Activated effector memory CD4-positive, alpha-beta T cell treated with Interleukin-2 at 50 U/mL for 16 hours (primary cell): ENCODE measurements at places on chromosomes 4 and X.

DNA sequence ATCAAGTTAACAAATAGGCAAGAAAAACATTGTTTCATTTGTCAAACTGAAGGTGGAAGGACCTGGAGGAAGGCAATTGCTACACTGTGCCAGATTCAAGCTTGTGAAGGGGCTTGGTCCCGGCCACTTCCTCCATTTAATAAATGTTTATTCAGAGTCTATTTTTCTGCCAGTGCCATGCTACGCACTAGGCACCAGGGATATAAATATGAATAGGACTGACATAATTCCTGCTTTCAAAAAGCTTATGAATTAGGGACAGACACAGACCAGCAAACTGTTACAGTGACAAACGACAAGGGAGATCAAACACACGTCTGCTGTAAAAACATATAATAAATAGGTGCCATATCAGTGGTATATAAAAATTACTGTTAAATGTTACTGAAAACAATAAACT lies 571 bp downstream of the TLR6 start:
- no peak for DNase-seq

GRCh38 chr4:114383721-114384120 lies 214.9 kb upstream of the UGT8 start:
- no peak for DNase-seq

- DNase-seq = no peak
Measured at GRCh38 chr4:80788798-80789197, 241.7 kb upstream of the BMP3 start.

- no peak for DNase-seq
Measured at GRCh38 chr4:94841864-94842221, 84.1 kb downstream of the BMPR1B start.

DNA sequence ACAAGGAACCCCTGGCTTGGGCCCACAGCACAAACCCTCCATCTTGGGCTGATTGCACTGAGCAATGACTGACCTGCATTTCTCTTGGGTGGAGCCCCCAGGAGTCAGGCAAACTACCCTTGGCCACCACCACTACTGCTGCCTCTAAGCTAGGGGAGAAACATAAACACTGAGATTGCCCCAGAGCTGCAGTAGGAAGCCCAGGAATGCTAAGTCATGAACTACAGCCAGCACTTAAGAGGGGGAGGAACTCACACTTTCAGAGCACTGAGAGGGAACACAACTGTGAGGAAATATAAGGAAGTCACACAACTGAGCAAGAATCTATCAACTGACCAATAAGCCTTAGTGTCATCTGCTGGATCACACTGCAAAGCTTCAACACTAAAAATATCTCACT lies 111.6 kb upstream of the PPP3CA start:
- DNase-seq = no peak

GRCh38 chr4:78131403-78131802 lies 74.3 kb downstream of the FRAS1 start:
- DNase-seq = no peak

- no peak for DNase-seq
Measured at GRCh38 chr4:826508-827208, 729 bp upstream of the CPLX1 start.

GRCh38 chrX:16836371-16836770 lies 33.8 kb downstream of the RBBP7 start:
- DNase-seq = no peak

GRCh38 chrX:153502131-153502530 lies 7.4 kb downstream of the BGN start:
- no peak for DNase-seq

DNA sequence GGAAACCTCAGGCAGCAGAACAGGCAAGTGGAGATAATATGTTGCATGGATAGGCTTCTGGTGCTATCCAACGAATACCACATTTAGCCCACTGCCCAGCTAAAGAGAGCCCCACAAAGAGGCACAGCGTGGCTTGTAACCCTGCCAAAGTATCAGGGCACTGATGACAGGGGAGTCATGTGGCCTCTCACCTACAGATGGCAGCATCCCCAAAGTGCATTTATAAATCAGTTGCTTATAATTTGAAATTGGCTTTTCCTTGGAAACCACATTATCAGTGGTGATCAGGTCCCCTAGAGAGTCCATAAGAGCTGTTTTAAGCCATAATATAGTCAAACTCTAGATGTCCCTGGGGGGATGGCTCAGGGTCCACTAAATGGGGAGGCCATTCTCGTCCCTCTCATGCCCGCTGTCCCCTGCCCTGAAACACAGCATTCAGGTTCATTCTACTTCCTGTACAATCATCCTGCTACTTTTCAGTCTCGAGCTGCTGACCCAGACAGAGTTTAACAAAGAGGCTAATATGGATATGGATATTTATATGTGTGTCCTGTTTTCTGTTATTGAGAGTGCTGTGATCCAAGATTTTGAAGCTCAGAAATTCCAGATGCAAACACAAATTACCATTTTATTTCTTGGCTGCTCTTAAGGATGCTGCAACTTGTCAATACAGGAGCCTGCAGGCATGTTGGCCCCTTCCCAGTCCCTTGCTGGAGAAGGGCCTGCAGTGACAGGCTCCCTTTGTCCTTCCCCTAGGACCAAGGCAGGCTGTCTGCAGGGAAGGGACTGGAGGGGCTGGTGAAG lies 28.5 kb downstream of the SRPX start:
- no peak for DNase-seq

GRCh38 chrX:39577206-39577984 lies 520.4 kb downstream of the BCOR start:
- no peak for DNase-seq

DNA sequence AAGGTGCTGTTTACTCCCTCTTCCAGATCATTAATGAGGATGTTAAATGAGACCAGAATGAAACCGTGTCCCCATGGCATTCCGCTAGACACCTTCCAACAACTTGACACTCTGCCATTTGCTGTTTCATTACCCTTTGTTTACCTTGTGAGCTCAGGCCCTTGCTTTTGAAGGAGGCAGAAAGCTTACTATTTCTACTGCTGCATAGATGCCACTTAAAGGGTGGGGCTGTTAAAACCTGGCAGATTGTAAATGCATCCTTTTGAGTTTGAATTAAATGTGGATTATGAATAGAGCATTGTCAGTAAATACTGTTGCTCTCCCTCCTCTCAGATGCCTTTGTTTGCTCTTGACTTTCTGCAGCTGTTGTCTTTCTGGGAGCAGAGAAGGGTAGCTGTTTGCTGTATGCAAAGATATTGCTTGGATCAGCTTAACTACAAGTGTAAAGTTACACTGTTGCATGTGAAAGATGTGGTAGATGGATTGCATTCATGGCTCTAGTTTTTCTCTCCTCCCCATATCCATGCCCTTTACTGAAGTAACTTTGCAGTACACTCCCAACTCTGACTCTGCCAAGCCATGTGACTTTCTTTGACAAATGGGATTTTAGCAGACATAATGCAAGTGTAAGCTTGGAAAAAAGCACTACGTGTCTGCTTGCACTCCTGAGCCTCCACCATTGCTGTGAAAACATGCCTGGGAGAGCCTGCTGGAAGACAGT lies 75.0 kb upstream of the DHX15 start:
- DNase-seq = no peak

DNA sequence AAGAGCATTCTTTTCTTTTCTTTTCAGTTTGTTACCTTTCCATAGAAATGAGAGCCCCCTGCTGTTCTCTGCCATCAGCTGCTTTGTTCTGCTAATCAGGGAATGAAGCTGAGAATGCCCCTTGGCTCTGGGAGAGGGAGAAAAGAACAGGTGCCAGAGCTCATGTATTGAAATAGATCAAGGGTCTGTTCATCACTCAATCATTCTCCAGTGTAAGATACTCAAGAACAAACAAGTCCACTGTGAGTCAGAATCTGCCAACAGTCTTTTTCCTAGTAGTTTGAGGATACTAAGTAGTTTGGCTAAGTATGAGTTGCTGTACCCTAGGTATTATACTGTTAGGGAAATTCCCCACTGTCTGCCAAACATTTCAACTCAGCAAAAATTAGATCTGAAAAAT lies 144.3 kb downstream of the RTL3 start:
- DNase-seq = no peak

- DNase-seq = no peak
Measured at GRCh38 chrX:136588036-136588435, 56.0 kb downstream of the VGLL1 start.

DNA sequence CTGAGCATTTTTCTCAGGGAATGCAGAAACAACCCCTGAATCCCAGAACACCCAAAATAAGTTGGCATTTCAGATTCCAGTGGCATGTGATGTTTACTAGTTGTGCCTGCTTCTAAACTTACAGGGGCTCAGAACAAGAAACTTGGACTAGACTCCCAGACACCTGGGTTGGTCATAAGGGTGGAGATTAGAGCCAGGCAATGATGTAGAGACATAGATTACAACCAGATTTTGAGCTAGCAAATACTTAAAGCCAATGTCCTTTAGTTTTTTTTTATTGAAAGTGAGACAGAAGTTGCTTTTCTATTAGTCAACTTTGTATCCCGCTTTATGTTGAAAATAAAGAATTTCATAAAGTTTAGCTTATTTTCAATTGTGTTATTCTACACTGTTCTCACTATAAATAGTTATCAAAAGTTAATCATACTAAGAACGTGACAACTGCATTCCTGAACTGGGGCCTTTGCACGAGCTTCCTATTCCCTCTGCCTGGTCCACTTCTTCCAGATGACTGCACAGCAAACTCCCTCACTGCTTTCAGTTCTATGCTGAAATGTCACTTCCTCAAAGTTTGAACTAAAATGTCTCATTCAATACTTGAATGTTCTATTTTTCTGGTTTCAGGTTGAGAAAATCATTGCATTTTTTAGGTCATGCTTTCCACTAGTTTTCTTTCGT lies 224.7 kb upstream of the PPP1R2C start:
- DNase-seq = no peak

DNA sequence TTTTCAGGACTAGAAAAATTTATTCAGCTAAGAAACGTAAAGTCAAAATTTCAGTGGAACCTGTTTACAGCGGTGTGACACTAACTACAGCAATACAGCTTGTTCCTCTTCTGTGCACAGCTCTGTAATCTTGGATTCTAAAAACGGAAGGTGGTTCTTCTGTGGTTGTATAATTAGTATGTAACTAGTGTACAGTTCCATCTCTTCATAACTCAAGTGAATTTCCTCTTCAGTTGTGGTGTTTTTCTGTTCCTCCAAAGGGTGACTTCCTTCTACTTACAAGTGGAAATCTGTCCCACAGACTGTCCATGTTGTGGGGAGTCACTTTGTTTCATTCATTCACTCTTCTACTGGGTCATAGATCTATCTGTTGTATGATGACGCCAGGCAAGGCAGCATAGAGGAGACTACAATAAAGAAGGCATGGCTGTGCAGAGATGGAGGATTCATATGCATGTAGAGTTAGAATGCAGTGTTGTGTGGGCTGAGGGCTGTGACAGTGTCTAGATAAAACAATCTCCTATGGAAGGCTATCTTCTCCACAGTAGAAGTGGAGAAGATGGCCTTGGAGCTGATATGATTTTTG lies 5.4 kb downstream of the DAPP1 start:
- DNase-seq = no peak

GRCh38 chrX:50579955-50580354 lies 109.3 kb upstream of the DGKK start:
- no peak for DNase-seq

DNA sequence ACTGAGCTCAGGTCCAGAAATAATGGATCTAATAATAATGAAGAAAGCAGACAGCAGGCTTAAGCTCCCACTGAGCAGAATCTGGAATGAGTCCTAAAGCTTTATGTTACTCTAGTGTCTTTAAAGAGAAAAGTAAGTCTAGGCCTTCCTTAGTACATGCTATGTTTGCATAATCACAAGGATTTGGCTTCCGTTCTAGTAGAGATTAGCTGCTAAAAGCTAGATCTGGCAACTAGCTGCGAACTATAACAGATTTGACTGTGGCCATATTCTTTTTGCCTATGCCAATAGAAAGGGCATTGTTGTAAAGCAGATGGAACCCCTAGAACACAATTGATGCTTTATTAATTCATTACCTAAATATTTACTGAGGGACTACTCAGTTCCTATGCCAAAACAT lies 19.0 kb downstream of the COX7B2 start:
- no peak for DNase-seq

DNA sequence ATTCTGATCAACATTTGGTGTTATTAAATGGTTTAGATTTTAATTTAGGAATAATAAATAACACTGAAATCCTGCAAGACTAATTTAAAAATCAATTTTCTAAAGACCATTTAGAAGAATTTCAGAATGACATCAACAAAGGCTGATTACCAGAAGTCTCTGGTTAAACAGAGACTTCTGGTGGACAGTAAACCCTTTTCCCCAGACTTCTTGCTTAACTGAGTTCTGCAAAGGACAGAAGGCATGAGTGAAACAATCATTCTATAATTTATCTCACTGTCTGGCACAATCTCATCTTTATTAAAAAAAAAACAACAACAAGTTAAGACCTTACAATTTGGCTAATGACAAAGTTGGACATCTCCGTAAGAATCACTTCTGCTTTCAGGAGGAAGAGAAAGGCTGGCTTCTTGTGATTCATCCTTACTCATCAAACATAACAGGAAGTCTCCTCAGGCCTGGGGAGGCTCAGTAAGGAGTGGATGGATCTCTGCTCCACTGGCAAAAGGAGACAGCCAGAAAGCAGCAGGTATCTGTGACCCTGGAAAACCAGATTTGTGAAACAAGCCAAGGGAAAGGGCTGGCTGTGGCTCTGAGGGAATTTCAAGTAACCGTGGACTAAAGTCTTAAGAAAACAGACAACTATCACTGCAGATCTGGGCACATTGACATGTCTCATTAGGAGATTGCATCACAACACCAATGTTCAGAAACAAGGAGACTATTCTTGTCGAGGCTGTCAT lies 908 bp upstream of the TLR6 start:
- no peak for DNase-seq

DNA sequence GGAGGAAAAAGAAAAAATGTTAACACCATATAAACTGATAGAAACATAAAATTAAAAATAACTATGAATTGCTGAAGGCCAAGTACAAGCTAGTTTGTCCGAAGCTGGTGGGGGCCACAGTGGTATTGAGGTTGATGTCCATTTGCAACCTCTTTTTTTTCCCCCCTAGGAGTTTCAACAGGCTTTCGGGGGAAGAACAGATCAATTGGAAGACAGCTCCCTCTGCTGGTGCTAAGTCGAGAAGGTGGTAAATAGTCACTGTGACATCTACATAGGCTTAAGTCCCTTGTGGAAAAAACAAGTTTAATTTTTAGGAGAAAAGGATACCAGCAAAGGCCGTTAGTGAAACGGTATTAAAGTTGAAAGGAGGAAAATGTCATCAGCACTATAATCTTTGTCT lies 115.7 kb upstream of the ZXDA start:
- DNase-seq = no peak

DNA sequence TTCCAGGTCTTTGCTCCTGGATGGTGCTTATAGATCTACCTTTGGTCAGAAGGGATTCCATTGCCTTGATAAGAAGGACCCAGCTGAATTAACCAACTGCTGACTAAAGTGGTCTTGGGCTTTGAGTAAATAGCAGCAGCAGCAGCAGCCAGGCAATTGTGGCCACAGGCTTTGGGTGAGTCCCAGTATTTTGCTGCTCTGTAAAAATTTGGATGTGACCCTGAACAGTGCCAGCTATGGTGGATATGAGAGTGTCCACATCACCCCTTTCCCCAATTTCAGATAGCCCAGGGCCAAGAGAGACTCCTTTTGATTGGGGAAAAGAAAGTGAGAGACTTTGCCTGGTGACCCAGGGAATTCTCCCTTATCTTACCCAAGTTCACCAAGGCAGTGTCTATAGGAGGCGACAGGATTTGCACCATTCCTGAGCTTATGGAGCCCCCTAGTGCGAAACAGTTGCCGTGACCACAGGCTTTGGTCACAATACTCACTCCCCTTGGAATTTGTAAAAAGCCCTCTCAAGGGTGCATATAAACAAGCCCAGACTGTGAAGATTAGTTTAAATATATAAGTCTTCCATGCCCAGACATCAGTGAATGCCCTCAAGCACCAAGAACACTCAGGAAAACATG lies 518.0 kb downstream of the TMA16 start:
- no peak for DNase-seq

GRCh38 chr4:34261799-34262314 lies 1982.5 kb downstream of the ARAP2 start:
- no peak for DNase-seq
